PC-9 (cell line): ENCODE measurements at places on chromosomes 11 and 22. TPM values are rescaled to one million over a fixed set of nuclear protein-coding genes. Genes with fewer than 3 reads are reported as not detected.

DNA sequence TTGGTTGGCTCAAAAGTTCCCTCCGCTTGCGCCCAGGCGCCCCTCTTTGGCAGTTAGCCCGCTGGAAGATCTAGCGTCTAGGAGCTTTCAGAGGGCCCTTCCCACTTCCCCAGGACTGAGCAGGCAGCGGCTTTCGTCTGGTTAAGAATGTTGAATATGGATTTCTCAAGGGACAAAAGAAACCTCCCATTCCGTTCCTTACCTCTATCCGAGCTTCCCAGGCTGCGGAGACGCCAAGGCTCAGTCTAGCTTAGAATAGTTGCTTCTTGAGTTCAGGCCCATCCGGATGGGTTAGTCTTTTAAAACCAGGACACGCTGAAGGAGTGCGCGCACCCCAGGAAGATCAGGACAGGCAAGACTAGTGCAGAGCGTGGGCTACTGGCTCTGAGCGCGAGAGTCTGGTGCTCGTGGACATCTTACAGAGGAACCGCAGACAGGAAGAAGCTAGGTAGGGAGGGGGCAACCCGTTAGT is 1.6 kb downstream of the NELL1 start:
- no peak overlapping the region for H3K27ac ChIP-seq
- no peak for DNase-seq
- no peaks in the 10 kb centered on the region for H3K4me1 ChIP-seq
- H3K27me3 ChIP-seq, result peaks cover 7% of the 10 kb centered on the region; the same call in 1 of the 2 replicates
- H3K36me3 ChIP-seq, result no peaks in the 10 kb centered on the region

The FAM76B gene
- 20.1 and 23.8 TPM in 2 replicates for total RNA-seq

The LUZP2 gene
- total RNA-seq, result 0.15 and 0.43 TPM in 2 replicates

The NLRP10 gene
- 0.96 and 1.6 TPM in 2 replicates for total RNA-seq

The TNNT3 gene
- total RNA-seq, result 0.60 TPM in 1 of 2 replicates, not detected in the other

The LIMK2 gene
- total RNA-seq, result 32.8 and 42.5 TPM in 2 replicates

DNA sequence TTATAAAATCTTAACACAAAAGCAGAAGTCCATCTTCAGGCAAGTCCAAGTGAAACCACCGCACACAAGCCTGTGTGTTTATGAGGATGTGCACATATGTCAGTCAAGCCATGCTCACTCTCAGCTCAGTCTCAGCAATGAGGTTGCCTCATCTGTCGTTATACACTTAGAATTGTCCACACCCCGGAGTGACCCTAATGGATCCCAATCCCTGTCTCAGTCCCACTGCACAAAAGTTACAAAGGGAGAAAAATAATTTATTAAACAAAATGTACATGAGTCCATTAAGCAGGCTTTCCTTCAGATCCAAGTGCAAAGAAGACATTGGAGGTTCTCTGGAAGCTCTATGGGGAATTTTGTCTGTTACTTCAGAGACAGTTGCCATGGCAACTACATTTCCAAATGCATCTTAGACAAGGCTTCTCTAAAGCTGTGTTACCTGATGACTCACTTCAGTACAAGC is 24.4 kb downstream of the OR8B12 start:
- no peak overlapping the region for H3K4me3 ChIP-seq
- no peak overlapping the region for H3K27ac ChIP-seq
- peaks cover 25% of the 10 kb centered on the region for H3K27me3 ChIP-seq
- H3K4me1 ChIP-seq, result no peaks in the 10 kb centered on the region
- DNase-seq, result no peak
- H3K36me3 ChIP-seq, result no peaks in the 10 kb centered on the region

The NXPE4 gene
- not detected in 2 replicates for total RNA-seq

GRCh38 chr11:70517203-70517602 is 118.9 kb downstream of the CTTN start:
- no peaks in the 10 kb centered on the region for H3K36me3 ChIP-seq
- peaks cover 5% of the 10 kb centered on the region; the same call in 1 of the 2 replicates for H3K4me1 ChIP-seq
- H3K27ac ChIP-seq, result no peak overlapping the region
- H3K4me3 ChIP-seq, result no peak overlapping the region
- no peaks in the 10 kb centered on the region for H3K27me3 ChIP-seq
- no peak for DNase-seq

DNA sequence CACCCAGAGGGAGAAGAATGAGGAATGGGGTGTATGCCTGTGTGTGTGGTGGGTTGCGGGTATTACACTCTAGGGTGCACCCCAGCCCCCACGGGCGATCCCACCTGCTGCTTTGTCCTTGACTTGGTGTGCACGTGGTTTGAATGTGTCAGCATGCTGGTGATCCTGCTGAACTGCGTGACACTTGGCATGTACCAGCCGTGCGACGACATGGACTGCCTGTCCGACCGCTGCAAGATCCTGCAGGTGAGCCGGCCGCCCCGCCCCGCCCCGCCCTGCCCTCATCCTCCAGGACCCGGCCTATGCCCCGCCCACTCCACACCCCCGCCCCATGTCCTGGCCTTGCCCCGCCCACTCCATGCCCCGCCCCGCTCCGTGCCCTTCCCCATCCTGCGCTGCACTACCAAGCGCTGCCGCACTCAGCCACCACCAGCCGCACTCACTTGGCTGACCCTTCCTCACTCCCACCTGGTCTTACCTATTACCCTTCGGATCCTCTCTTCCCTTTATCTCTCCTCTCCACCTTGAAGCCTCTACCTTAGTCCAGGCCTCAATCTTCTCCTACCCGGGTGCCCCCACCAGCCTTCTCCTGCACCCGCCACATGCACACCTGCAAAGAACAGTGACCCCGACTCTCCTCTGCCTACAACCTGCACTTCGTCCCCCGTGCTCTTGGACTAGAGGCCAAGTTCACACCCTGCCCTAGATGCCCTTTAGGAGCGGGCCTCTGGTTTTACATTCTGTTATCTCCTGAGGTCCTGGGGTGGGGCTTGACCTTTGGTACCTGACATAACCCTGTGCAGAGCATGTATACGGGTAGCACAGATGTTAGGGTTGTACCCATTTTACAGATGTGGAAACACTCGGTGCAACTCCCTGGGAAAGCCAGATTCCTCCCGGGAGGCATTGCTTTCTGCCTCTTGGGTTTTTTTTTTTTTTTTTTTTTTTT is 27.7 kb downstream of the CACNA1I start:
- no peak overlapping the region for H3K4me3 ChIP-seq
- H3K27ac ChIP-seq, result no peak overlapping the region
- no peaks in the 10 kb centered on the region for H3K36me3 ChIP-seq
- H3K4me1 ChIP-seq, result peaks cover 15% of the 10 kb centered on the region
- peak; percentile 83 for DNase-seq

DNA sequence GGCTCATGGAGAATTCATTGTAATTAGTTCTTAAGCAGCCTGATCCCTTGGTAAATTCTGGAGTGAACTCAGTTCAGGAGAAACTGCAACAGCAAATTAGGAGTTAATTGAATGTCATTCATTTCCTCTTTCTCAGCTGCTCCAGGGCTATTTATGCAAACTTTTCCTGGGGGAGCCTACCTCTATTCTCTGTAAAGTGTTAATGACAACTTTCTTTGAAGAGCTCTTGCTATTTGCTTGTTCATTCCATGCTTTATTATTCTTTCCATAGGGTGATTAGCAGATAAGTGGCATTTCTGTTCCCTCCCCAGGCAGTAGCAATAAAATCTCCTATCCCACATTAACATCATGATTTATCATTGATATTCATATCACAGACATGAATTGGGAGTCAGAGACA is 267.6 kb upstream of the DDI1 start:
- H3K27ac ChIP-seq, result no peak overlapping the region
- no peak overlapping the region for H3K4me3 ChIP-seq
- H3K4me1 ChIP-seq, result no peaks in the 10 kb centered on the region
- no peak for DNase-seq
- no peaks in the 10 kb centered on the region for H3K27me3 ChIP-seq
- H3K36me3 ChIP-seq, result no peaks in the 10 kb centered on the region

- no peak overlapping the region for H3K27ac ChIP-seq
- H3K27me3 ChIP-seq, result no peaks in the 10 kb centered on the region
- no peaks in the 10 kb centered on the region for H3K36me3 ChIP-seq
- DNase-seq, result no peak
Measured at GRCh38 chr11:99565333-99565732, 544.6 kb downstream of the CNTN5 start.

DNA sequence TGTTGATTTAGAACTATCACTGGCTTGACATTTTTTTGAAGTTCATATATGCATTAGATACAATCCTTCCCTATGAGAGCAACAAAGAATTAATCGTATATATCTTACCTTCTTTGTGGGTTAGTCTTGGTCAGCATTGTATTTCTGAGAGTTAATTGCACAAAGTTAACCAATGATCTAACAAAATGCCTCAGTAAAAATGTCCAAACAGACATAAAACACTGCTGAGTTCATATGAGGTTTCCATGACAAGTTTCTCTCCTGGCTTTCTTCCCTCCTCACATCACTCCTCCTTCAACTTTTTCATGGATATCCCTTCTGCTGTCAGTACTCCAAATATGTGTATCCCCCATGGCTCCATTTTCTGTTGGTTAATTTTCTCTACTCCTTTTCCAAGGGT is 9.0 kb downstream of the MAP6 start:
- no peaks in the 10 kb centered on the region for H3K36me3 ChIP-seq
- H3K27me3 ChIP-seq, result no peaks in the 10 kb centered on the region
- no peak overlapping the region for H3K27ac ChIP-seq
- DNase-seq, result no peak
- peaks cover 7% of the 10 kb centered on the region for H3K4me1 ChIP-seq

The LRRN4CL gene
- total RNA-seq, result 1.0 and 1.3 TPM in 2 replicates
